ENCODE measurements at places on chromosomes 7 and 10.

- H3K4me1 ChIP-seq = no peaks in the 10 kb centered on the region
- H3K27ac ChIP-seq = no peak overlapping the region
- H3K4me3 ChIP-seq = no peak overlapping the region
- H3K27me3 ChIP-seq = no peaks in the 10 kb centered on the region
Observed at GRCh38 chr10:18312374-18313139, 172.3 kb downstream of the CACNB2 start.

DNA sequence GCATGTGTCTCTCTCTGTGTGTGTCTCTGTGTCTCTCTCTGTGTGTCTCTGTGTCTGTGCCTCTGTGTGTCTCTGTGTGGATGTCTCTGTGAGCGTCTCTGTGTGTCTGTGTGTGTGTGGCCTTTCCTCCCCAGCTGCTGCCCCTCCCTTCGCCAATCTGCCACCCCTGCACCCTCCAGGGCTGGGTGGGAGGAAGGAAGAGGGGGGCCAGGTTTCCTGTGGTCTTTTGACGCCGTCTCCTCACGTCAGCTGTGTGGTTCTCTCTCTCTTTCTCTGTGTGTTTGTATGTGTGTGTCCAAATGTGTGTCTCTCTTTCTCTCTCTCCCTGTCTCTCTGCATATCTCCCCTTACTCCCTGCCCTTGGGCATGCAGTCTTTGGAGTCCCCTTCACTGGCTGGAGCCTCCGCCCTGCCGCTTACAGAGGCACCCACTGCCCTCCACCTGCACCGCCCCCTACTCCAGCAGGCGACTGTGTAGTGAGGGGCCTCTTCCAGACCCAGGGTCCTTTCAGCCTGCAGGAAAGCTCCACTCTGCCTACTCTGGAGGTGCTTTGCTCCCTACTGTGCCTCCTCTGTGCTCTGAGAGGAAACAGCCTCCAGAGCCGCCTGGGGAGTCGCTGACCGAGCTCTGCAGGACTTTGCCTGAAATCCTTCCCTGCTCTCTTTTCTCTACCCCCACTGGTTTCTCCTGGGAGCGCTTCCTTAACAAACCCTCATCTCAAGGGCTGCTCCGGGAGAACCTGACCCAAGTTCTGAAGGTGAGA, 44.2 kb upstream of the C10orf71 start:
- no peaks in the 10 kb centered on the region for H3K36me3 ChIP-seq
- H3K4me1 ChIP-seq = peaks cover 6% of the 10 kb centered on the region
- no peak overlapping the region for H3K4me3 ChIP-seq

GRCh38 chr10:90062786-90063185, 361.4 kb downstream of the KIF20B start:
- H3K4me1 ChIP-seq = no peaks in the 10 kb centered on the region
- H3K27ac ChIP-seq = no peak overlapping the region
- no peak overlapping the region for H3K4me3 ChIP-seq
- DNase-seq = no peak
- no peaks in the 10 kb centered on the region for H3K36me3 ChIP-seq
- H3K27me3 ChIP-seq = no peaks in the 10 kb centered on the region

DNA sequence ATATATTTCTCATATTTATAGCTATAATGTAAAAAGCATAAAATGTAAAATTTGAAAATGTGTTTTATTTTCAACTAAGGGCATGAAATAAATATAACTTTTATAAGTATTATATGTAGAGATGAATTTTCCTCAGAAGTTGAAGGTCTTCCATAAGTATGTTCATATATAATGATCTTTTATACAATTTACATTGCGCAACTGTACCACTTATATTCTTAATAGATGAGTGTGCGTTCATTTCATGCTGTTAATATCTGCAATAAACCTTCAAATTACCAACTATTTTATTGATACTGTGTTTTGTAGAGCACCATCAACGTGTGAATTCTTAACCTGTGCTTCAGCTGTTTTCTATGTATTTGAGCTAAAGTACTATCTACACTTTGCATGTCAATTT, 285.3 kb downstream of the CNTNAP2 start:
- H3K4me1 ChIP-seq = no peaks in the 10 kb centered on the region
- H3K36me3 ChIP-seq = no peaks in the 10 kb centered on the region
- H3K27ac ChIP-seq = no peak overlapping the region
- no peaks in the 10 kb centered on the region for H3K27me3 ChIP-seq
- DNase-seq = no peak

GRCh38 chr10:58674251-58674650, 161.6 kb downstream of the BICC1 start:
- no peak overlapping the region for H3K27ac ChIP-seq
- DNase-seq = no peak
- no peaks in the 10 kb centered on the region for H3K4me1 ChIP-seq
- H3K27me3 ChIP-seq = peaks cover 7% of the 10 kb centered on the region

DNA sequence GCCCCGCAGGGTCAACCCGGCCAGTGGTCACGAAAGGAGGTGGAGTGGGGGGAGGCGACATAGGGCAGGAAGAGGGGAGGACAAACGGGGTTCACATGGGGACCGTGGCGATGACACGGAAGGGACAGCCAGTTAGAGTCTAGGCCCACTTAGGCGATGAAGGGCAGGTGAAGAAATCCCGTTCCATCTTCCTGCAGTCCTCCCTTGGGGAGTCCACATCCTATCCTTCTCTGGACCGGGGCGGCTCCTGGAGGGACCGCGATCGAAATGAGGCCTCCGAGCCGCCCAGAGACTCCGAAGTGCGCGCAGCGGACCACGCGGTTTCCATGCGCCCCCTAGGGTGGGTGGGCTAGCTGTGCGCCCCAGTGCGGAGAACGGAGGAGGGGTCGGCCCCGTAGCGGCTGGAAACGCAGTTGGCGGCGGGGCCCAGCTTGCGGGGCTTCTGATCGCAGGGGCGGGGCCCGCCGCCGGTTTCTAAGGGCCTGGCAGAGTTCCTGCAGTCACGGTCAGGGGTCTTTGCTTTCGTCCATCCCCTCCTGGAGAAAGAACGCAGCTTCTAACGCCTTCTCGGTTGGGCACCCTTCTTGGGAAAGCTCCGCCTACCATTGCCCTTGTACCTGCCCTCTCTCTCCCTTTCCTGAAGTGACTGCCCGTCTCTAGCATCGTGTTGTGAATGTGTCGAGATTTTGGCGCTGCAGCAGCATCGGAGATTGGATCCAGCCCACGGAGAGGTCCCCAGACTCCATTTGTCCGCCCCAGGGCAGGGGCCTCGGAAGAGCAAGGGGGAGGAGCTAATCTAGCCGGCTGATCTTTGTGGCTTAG, 17.9 kb upstream of the TMEM225B start:
- peak overlapping the region; percentile 81 for H3K27ac ChIP-seq
- DNase-seq = peak; percentile 39
- peaks cover 5% of the 10 kb centered on the region for H3K27me3 ChIP-seq
- H3K4me1 ChIP-seq = peaks cover 20% of the 10 kb centered on the region
- H3K36me3 ChIP-seq = peaks cover 5% of the 10 kb centered on the region

GRCh38 chr10:1502451-1502850, 234.9 kb downstream of the ADARB2 start:
- peaks cover 9% of the 10 kb centered on the region for H3K27me3 ChIP-seq
- H3K27ac ChIP-seq = no peak overlapping the region
- no peak for DNase-seq
- H3K4me1 ChIP-seq = no peaks in the 10 kb centered on the region
- H3K36me3 ChIP-seq = no peaks in the 10 kb centered on the region
- H3K4me3 ChIP-seq = no peak overlapping the region

GRCh38 chr10:70906953-70907636, 18.7 kb upstream of the PCBD1 start:
- H3K27me3 ChIP-seq = peaks cover 20% of the 10 kb centered on the region
- no peak for DNase-seq
- H3K4me3 ChIP-seq = no peak overlapping the region

DNA sequence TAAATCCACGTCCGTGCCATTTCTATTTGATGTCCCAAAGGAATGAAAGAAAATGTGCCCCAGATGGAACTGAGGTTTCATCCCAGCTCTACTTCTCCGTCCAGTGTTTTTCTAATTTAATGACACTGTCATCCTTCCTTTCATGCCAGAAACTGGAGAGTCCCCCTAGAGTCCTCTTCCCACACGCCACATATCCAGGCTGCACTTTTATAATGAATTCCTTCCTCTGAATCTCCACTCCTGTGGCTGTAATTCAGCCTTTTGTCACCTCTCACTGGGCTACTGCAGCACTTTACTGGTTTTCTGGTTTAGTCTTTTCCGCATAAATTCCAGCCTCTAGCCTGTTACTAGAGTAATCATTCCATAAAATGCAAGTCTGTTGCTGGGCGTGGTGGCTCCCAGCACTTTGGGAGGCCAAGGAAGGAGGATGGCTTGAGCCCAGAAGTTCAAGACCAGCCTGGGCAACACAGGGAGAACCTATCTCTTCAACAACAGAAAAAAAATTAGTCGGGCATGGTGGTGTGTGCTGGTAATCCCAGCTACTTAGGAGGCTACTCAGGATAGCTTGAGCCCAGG, 142.6 kb upstream of the RHEB start:
- H3K27ac ChIP-seq = no peak overlapping the region
- H3K36me3 ChIP-seq = no peaks in the 10 kb centered on the region
- H3K4me1 ChIP-seq = no peaks in the 10 kb centered on the region

- no peaks in the 10 kb centered on the region for H3K4me1 ChIP-seq
- H3K27ac ChIP-seq = no peak overlapping the region
- no peaks in the 10 kb centered on the region for H3K27me3 ChIP-seq
- no peaks in the 10 kb centered on the region for H3K36me3 ChIP-seq
- H3K4me3 ChIP-seq = no peak overlapping the region
Observed at GRCh38 chr10:34408381-34408780, 406.7 kb downstream of the PARD3 start.

- H3K4me3 ChIP-seq = peak overlapping the region; percentile 58
- H3K4me1 ChIP-seq = peaks cover 5% of the 10 kb centered on the region
- H3K36me3 ChIP-seq = no peaks in the 10 kb centered on the region
- H3K27ac ChIP-seq = no peak overlapping the region
Observed at GRCh38 chr10:44974628-44975430, 3.8 kb downstream of the DEPP1 start.

DNA sequence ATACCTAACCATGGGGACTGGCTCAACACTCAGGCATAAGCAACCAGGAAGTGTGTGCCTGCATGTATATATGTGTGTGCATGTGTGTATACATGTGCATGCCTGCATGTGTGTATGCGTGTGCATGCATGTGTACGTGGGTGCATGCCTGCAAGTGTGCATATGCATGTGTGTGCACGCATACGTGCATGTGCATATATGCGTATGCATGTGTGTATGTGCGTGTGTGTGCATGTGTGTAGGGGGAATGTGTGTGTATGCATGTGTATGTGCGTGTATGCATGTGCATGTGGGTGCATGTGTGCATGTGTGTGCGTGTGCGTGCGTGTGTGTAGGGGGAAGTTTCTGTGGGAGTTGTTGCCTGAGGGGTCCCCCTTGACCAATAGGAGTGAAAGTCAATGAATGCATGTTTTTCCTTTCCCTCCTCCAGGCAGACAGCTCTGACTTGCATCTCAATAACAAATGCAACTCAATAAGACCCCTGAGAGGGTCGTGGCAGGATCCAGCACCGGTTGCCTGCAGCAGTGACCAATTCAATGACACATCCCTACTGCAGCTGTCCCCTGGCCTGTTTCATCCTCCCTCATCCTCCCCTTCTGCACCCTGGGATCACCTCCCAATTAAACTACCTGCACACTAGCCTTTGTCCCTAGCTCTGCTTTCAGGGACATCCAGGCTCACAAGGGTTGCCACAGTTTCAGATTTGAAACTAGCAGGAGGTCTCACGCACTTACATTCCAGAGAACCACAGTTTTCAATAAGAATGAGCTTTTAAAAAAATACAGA, 27.0 kb upstream of the FZD8 start:
- peaks cover 10% of the 10 kb centered on the region for H3K27me3 ChIP-seq
- H3K36me3 ChIP-seq = peaks cover 2% of the 10 kb centered on the region
- H3K4me3 ChIP-seq = no peak overlapping the region
- no peak overlapping the region for H3K27ac ChIP-seq
- no peak for DNase-seq
- H3K4me1 ChIP-seq = no peaks in the 10 kb centered on the region

DNA sequence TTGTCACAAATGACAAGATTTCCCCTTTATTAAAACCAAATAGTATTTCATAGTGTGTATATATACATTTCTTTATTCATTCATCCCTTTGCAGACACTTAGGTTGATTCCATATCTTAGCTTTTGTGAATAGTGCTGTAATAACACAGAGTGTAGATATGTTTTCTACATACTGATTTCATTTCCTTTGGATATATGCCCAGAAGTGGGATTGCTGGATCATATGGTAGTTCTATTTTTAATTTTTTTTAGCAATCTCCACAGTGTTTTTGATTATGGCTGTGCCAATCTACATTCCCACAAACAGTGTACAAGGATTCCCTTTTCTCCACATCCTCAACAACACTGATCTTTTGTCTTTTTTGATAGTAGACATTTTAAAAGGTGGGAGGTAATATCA, 46.4 kb downstream of the CSTF2T start:
- DNase-seq = no peak
- no peak overlapping the region for H3K27ac ChIP-seq
- no peaks in the 10 kb centered on the region for H3K4me1 ChIP-seq
- H3K27me3 ChIP-seq = peaks cover 21% of the 10 kb centered on the region
- no peaks in the 10 kb centered on the region for H3K36me3 ChIP-seq
- H3K4me3 ChIP-seq = no peak overlapping the region

DNA sequence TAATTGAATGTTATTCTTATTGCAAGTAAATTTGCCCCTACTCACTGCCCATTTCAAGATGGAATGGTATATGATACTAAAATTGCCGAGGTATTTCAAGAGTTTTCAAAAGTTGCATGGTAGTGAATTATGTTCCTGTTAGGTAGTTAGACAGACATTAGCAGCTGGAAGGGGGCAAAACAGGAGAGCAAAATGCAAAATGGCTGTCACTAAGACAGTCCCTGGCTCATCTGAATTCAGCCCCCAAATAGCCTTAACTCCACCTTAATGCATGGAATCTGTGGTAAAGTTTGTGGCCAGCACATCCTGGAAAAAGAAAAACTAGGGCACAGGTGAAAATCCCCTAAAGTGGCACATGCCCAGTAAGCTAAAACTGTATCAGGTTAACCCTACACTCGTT, 894.9 kb downstream of the NXPH1 start:
- DNase-seq = no peak
- H3K4me3 ChIP-seq = no peak overlapping the region
- no peaks in the 10 kb centered on the region for H3K27me3 ChIP-seq
- H3K27ac ChIP-seq = no peak overlapping the region

- H3K4me1 ChIP-seq = peaks cover 10% of the 10 kb centered on the region
- no peaks in the 10 kb centered on the region for H3K36me3 ChIP-seq
- no peak overlapping the region for H3K27ac ChIP-seq
- peaks cover 8% of the 10 kb centered on the region for H3K27me3 ChIP-seq
- no peak for DNase-seq
- H3K4me3 ChIP-seq = no peak overlapping the region
Observed at GRCh38 chr10:89203237-89203636, 3.9 kb downstream of the CH25H start.

- no peaks in the 10 kb centered on the region for H3K36me3 ChIP-seq
- DNase-seq = no peak
- H3K4me3 ChIP-seq = peak overlapping the region; percentile 29
Observed at GRCh38 chr7:36117203-36117840, 35.7 kb upstream of the EEPD1 start.

- H3K27ac ChIP-seq = no peak overlapping the region
- H3K27me3 ChIP-seq = no peaks in the 10 kb centered on the region
- no peak overlapping the region for H3K4me3 ChIP-seq
Observed at GRCh38 chr10:5265139-5265538, 68.5 kb downstream of the AKR1C4 start.
